ENCODE measurements at places on chromosomes 2 and 18.

GRCh38 chr2:71078624-71079023 is 10.2 kb downstream of the NAGK start:
- no peak for DNase-seq

DNA sequence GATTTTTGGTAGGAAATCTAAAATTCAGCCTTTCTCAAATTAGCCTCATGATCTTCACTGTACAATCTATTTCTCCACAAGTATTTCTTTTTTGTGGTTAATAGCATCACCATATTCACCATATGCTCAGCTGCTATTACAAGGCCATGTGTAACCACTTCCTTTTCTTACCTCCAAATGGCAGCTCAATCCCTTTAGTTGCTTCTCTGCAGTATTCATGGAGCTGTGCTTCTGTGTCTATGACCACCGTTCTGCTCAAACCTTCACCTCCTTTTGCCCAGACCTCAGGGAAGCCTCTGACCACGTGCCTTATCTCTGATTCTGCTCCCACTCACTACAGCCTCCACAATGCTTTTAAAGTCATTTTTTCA is 126.7 kb upstream of the TMEM200C start:
- no peak for DNase-seq

GRCh38 chr2:222698276-222698675 is 26.8 kb downstream of the MOGAT1 start:
- DNase-seq = no peak

- DNase-seq = no peak
These were observed 11.1 kb downstream of the CHRNA1 start for GRCh38 chr2:174753038-174753633.

- no peak for DNase-seq
These were observed 58.4 kb upstream of the GALR1 start for GRCh38 chr18:77191071-77191751.

GRCh38 chr2:241225545-241225944 is 37.1 kb downstream of the ANO7 start:
- no peak for DNase-seq

DNA sequence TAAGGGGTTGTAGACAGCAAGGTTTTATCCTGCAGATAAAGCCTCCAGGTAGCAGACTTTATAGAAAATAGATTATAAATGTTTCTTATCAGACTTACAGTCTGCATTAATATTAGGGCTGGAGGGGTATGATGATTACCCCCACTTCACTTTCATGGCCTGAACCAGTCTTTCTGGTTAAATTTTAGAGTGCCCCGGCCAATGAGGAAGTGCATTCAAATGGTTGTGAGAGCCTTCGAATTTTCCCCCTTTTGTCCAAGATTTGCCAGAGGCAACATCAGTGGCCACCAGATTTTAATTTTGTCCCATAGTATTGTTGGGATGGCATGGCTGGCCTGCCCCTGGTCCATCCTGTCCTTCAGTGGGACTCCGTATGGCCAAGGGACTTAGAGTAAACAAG is 31.6 kb downstream of the COMMD1 start:
- no peak for DNase-seq

GRCh38 chr2:235066895-235067294 is 115.1 kb downstream of the SH3BP4 start:
- no peak for DNase-seq

Measured in urothelium cell line (cell line).